Vagina (tissue), 2 donors: ENCODE measurements at places on chromosomes 4 and X.

- DNase-seq: no peak
These were observed 172.8 kb upstream of the DCAF12L2 start for GRCh38 chrX:126338916-126339315.

- DNase-seq: no peak
These were observed 32.8 kb upstream of the DCLK2 start for GRCh38 chr4:150045410-150045809.

DNA sequence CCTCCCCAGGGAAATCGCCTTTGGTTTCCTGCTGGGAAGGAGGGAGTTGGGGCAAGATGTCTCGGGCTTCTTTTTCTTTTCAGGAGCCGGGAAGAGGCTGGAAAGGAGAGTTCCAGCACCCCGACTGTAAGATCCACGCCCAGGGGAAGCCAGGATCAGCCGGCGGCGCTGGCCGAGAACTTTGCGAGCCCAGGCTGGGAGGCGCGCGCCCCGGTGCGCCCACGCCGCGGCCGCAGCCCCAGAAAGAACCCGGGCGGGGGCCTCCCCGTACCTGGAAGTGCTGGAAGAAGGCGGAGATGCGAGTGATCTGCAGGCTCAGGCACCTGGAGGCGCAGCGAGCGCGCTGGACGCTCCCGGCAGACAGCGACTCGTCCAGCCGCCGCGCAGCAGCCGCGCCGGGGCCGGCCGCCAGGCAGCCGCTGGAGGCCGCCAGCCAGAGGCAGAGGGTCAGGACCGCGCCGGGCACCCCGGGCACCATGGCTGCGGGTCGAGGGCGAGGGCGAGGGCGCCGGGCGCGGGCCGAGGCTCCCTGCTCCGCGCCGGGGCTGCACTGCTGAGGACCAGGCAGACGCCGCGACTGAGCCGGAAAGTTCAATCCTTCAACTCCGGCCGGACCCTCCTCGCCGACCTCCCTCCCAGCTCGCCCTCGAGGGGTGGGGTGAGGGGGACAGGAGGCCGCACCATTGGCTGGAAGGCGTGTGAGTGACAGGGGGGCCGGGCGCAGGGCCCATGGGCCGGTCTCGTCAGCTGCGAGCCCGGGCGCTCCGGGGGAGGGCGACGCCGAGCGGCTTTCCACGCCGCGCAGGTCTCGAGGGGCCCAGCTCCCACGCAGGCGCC is at the start of gene ANOS1:
Gene ANOS1 (minus strand): TSS at position 579 of the 837 bp plus-strand sequence. CDS start 101 bp downstream, at position 478.
- DNase-seq: no peak

DNA sequence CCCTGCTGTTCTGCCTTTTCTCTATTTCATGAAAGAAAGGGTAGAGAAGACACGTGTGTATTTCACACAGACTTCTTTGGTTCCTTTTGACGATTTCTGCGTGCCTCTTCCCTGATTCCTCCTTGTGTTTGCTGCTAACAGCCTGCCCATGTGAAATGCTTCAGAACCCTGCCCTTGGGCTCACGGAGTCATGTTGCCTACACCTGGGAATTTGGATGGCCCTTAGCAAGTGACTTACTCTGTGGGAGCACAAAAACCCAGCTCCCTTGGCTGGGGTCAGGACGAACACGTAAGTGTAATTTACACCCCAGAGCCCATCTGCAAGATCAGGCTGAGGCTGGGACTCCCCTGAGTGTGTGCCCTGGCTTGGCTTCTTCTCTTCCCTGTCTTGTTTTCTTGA is 220.3 kb upstream of the BCOR start:
- DNase-seq: no peak

GRCh38 chr4:5709207-5709575 is 832 bp upstream of the EVC2 start:
- DNase-seq: no peak

- DNase-seq: no peak
These were observed 6.0 kb upstream of the VSIG4 start for GRCh38 chrX:66045894-66046293.
